ENCODE measurements at places on chromosomes 6 and 20.

GRCh38 chr6:89187504-89187903 is 29.7 kb downstream of the GABRR1 start:
- DNase-seq = no peak

DNA sequence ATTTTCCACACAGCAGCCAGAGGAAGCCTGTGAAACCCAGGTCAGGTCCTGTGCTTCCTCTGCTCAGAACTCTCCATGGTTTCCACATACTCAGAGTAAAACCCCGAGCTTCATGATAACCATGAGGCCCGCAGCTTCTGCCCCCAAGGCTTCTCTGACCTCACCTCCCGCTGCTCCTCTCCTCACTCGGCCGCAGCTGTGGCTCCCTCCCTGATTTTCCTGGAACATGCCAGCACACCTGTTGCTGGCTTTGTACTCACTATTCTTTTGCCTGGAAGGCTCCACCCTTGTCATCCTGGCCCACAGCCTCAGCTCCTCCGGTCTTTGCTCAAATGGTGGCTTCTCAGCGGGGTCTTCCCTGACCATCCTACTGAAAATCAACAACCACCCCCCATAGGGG is 341.7 kb downstream of the PREX1 start:
- DNase-seq = no peak

- no peak for DNase-seq
These were observed 540.5 kb downstream of the CD83 start for GRCh38 chr6:14658030-14658429.

GRCh38 chr6:167294241-167294640 is 3.1 kb downstream of the UNC93A start:
- no peak for DNase-seq

DNA sequence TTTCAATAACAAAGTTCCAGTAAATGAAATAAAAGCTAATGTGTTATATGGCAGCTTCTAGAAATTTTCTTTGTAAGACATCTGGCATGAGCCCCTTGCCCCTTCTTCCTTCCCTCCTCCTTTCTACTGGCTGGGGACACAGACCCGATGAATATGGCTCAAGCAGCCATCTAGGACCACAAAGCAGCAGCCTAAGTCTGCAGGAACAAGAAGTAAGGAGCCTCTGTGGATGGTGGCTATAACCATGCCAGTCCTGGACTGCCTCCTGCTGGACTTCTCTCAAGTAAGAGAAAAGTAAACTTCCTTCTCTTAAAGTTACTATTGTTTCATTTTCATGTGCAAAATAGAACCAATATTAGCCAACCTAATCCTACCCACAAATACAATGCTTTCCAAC is 114.9 kb upstream of the DST start:
- DNase-seq = no peak
